ENCODE measurements at places on chromosomes 11 and 22. TPM values are rescaled to one million over a fixed set of nuclear protein-coding genes. Genes with fewer than 3 reads are reported as not detected.

Gene APOC3
- total RNA-seq, result not detected

Gene OR51B5
- not detected for total RNA-seq

Gene P2RY2
- not detected for total RNA-seq

Gene DNAJB13
- 0.64 TPM for total RNA-seq

Gene TMEM151A
- total RNA-seq, result not detected

Gene LARGE1
- 0.10 TPM for total RNA-seq

Gene OR4A16
- not detected for total RNA-seq

Gene OR8G1
- not detected for total RNA-seq
